ENCODE measurements at places on chromosomes 6 and 20.

DNA sequence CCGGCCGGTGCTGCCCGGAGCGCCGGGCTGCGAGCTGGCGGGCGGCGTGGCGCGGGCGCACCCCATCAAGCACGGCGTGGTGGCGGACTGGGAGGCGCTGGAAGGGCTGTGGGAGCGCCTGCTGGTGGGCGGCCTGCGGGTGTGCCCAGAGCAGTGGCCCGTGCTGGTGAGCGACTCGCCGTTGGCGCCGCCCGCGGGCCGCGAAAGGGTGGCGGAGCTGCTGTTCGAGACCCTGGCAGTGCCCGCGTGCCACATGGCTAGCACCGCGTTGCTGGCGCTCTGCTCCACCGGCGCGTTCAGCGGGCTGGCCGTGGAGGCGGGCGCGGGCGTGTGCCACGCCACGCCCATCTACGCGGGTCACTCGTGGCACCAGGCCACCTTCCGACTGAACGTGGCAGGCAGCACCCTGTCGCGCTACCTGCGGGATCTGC is 517 bp downstream of the ACTL10 start:
- peak; percentile 38 for DNase-seq

DNA sequence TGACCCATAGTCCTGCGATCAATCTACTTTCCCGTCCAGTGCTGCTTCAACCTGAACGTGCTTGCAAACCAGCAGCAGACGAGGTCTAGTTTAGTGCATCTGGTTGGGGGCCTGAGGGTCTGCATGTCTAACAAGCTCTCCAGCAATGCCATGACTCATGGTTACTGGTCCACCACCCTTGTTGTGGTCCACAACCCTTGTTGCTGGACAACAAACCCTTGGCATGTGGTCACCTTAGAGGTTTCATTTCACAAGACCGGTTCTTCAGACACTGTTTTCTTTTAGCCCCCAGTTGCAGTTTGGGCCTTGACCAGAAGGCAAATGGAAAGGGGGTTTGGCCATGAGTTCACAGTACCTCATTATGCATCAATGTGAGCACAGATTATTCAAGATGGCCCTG is 424.8 kb downstream of the QKI start:
- no peak for DNase-seq

- DNase-seq = no peak
Observed at GRCh38 chr20:44702776-44703175, 12.4 kb upstream of the CCN5 start.

DNA sequence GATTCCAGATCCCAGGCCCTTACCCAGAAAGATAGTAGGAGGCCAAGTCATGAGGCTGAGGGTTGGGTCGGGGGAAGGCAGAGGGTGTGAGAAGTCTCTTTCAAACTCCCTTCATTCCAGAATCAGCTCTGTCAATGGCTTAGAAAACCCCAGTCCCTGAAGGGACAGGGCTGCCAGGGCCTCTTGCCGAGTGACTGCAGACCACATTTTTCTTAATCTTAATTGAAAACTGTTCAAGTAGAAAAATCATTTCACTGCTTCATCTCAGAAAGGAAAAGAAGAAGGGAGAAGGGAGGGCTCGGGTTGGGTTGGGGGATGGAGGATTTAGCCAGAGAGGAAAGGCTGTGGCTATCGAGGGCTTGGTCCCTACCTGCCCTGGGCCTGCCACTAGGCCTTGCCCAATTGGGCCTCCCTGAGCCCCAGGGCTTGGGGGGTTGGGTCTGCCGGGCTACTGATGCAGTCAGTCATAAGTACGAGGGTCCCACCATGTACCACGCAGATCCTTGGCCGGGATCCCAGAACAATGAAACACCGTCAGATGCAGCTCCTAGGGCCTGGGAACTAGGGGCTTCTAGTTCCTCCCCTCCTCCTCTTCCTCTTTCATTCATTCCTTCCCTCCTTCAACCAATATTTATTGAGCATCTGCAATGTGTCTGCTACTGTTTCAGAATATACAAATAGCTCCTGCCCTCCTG is 44.0 kb upstream of the CTNNBL1 start:
- DNase-seq = no peak

- no peak for DNase-seq
Observed at GRCh38 chr6:128754658-128755256, 128.2 kb upstream of the LAMA2 start.

GRCh38 chr6:45537539-45537938 is 159.8 kb upstream of the SUPT3H start:
- no peak for DNase-seq

- DNase-seq = no peak
Observed at GRCh38 chr6:168532070-168532469, 91.1 kb downstream of the SMOC2 start.

GRCh38 chr6:40359808-40360207 is 227.4 kb downstream of the LRFN2 start:
- DNase-seq = no peak

- no peak for DNase-seq
Observed at GRCh38 chr6:107641500-107641941, 151.6 kb downstream of the SOBP start.

DNA sequence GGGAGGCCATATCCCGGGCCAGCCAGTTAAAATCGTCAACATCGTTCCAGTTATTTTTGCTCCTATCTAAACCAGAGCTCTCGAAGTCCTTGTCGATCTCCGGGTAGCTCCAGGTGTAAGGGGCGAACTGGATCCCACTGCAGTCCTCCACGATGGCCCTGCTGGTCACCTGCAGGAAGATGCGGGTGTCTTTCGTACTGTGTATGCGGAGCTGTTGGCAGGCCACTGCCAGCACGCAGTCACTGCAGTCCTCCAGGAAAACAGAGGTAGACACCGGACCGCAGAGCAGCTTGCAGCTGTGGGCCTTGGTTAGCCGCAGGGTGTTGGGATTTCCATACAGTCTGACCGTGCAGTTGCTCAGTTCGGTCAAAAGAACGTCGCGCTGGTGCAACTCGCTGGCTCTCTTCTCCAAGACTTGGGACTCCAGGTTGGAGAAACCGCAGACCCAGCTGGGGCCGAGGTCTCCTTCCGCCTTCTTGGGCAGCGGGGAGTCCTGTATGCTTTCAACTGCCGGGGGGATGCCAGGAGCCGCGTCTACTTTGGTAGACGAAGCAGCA is 742 bp downstream of the TBCC start:
- peak; percentile 15 for DNase-seq

DNA sequence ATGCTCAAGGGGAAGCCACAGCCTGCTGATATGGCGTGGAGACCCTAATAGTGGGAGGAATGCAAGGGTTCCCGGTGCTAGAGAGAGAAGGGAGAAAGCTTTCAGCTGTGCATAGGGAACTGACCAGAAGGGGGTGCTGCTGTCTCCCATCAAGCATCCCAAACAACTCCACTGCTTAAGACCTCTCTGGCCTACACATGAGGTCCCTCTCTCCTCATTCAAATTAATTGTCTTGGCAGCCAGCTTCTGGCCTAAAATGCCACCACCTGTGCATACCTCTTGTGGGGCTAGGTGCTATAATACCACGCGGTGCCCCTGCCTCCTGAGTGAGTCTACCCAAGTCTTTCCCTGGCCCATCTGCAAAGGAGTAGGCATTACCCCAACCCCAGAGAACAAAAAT is 14.5 kb downstream of the ADISSP start:
- DNase-seq = peak; percentile 10

GRCh38 chr20:18456600-18456999 is 10.2 kb downstream of the DZANK1 start:
- no peak for DNase-seq

DNA sequence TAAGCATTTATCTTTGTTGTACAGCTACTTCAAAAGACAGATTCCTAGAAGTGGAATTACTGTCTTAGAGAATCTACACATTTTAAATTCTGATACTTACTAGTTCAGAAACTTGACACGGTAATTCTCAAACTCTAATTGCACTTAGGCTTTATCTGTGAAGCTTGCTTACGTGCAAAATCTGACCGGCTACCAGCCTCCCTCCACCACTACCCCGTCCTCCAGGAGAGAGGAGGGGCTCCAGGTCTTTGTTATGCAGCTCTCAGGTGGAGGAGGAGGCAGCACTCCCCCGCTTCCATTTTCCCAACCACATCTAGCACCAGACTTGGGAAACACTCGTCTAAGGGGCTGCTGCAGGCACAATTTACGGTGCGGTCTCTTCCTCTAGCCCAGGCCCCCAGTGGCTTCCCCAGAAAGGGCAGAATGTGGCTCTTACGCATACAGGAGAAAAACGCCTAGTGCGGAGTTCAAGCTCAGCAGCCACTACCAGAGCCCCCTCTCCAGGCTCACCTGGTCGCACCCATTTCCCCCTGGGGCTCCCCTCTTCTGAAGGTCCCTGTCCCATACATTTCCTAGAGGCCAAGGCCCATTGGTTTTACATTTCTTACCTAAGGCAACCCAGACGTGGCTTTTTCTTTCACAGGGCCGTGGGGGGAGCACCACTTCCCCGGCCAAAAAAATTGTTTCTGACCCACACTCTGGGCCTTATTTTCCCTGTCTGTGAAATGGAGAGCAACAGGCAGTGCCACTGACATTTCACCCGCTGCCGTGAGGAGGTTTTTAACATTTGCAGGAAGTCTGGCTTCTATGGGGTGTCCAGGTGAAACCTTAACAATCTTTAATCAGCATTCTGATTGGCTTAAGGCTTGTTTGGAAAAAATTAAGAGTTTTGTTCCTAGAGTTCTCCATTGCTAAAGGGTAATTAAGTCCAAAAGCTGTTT is 1.6 kb upstream of the TGIF2 start:
- DNase-seq = no peak

DNA sequence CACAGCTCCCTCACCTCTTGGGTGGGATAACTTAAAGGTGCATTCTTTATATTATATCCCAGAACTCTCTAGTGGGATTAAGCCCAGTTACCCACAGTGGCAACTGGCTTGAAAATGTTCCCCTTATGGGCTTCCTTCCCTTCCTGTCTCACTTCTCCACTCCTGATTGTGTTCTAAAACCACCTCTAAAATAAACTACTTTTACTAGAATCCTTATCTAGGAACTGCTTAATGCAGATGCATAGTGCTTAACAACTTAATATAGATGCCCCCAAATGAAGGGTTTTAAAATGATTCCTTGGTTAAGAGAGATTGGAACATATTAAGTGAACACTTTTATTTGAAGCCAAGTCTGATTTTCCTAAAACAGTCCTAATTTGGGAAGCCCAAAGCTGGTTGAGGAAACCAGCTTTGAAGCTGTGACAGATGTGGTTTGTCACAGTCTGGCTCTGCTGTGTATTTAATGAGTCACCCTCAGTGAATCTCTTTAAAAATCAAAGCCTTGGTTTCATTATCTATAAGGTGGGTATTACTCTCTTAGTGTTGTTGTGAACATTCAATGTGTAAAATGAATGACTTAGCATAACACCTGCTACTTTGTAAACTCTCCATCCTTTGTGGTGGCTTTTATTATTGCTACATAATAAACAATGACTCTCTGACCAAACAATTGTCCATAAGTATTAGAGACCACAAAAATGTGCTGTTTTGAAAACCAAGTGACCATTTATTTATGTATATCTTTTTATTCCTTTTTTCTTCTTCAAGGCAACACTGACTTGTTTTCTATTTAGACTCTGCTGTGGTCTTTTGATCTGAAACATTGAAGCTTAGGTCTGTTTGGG is 24.4 kb downstream of the PLCB1 start:
- DNase-seq = no peak

DNA sequence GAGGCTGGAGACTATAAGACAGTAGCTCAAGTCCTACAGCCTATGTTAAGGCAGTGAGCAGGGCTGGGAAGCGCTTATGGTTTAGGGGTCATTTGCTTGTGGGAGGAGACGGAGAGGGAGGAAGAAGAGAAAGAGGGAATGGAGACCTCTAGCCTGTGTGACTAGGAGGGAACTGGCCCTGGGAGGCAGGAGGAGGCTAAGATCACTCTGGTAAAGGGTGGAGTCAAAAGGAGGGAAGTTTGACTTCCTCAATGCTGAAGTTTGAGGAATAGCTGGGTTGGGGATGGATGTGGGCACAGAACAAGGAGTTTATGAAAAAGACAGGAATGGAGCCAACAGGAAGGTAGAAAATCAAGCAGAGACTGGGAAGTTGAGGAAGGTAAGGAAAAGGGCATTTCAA is 6.4 kb upstream of the BACH2 start:
- DNase-seq = no peak

GRCh38 chr6:2784061-2784460 is 18.9 kb downstream of the WRNIP1 start:
- DNase-seq = no peak

DNA sequence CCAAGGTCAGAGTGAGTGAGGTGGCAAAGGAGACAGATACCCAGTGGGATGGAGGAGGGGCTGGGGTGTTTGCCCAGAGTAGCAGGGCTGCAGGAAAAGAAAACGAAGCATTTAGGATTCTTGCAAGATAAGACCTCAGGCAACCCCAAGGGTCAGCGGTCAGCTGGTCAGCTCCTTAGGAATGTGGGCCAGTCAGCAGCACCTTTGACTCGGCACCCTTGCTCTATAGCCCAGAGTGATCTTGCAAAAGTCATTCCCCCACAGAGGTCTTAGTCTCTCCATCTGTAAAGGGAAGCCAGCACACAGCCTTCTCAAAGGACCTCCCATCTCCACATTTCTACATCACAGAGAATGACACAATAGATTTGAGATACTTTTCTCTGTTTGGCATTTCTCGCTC is 56.7 kb downstream of the VEGFA start:
- DNase-seq = no peak

GRCh38 chr6:6577735-6578134 is 10.8 kb upstream of the LY86 start:
- DNase-seq = no peak

DNA sequence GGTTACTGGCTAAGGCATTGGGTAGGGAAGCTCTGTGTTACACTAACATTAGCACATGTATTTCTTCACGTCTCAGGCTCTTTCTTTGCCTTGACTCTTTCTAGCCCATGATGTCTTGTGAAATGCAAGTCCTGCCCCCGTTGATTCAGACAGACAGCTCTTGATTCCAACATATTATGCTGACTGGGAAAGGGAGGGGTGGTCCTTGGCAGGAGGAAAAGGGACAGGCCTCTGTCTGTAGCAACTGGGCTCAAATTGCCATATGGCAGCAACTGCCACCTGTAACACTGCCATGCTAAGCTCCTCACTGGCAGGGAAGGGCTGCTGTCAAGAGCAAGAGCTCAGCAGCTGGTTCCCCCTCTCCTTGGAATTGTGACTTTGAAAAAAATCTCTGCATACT is 5.7 kb upstream of the KCNK15 start:
- DNase-seq = no peak

DNA sequence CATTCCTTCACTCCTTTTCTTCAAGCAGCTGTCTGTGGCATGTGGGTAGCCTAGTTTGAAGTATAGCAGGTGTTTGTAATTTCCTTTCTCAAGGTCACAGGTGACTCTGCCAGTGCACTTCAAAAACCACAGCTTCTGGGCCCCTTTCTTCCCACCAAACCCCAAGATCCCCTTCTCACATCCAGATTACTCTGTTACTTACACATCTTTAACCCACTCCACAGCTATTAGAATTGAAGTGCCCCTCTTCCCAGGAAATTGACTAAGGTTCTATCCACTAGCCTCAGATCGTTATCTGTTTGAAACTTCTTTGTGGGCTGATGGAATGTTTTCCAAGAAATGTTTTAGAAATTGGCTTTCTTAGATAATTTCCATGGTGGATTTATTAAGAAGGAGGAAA is 150.8 kb downstream of the AHI1 start:
- DNase-seq = no peak

Data from stimulated activated CD8-positive, alpha-beta memory T cell treated with anti-CD3 and anti-CD28 coated beads, Interleukin-12 subunit alpha, Interleukin-12 subunit beta, amount 100 ng/mL, for 4 hours (primary cell).